ENCODE measurements at places on chromosomes 5 and 9.

GRCh38 chr9:5626727-5627634, 1.9 kb upstream of the RIC1 start:
- DNase-seq = no peak

DNA sequence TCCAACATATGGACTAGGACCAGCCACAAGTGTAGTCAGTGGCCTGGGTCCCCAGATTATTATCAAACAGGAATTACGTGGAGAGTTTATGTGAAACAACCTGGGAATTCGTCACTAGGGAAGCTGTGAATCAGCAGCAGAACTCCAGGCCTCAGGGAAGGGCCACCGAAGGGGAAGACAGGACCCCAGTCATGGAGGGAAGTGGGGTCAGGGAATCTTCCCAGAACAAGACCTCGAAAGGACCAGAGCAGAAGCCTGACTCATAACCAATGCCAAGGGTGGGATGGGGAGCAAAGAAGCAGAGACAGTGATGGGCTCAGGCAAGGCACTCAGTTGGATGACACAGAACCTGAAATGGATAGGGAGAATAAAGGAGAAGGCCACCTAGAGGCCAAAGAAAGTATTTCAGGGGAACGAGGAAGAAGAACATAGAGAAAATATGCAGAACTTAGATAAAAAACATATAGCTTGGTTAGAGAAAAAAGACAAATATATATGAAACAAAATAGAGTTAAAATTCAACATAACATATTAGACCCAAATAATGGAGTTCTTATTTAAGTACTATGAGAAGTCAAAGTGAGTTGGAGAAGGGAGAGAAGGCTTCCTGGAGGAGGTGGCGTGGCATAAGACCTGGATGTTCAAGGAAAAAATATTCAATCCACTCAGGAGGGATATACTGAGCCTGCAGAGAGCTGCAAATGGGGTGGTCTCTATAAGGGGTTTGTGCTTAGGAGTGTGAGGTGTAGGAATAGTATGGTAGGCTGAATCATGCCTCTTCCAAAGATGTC, 66.7 kb upstream of the CAST start:
- no peak for DNase-seq

DNA sequence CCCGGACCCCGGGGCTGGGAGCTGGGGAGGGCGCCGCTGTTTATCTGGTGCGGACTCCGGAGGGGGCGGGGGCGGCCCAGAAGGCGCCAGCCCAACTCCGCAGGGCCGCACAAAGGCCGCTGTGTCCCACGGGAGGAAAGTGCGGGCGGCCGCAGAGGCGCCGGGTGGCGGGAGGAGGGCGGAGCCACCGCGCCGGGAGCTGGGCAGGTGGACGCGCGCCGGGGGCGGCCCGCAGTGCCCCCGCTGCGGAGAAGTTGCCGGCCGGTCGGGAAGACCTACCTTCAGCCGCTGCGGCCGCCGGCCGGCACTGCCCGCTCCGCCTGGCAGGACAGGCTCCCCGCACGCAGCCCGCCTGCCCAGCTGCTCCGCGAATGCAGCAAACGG, 43.6 kb downstream of the NACC2 start:
- DNase-seq = no peak

DNA sequence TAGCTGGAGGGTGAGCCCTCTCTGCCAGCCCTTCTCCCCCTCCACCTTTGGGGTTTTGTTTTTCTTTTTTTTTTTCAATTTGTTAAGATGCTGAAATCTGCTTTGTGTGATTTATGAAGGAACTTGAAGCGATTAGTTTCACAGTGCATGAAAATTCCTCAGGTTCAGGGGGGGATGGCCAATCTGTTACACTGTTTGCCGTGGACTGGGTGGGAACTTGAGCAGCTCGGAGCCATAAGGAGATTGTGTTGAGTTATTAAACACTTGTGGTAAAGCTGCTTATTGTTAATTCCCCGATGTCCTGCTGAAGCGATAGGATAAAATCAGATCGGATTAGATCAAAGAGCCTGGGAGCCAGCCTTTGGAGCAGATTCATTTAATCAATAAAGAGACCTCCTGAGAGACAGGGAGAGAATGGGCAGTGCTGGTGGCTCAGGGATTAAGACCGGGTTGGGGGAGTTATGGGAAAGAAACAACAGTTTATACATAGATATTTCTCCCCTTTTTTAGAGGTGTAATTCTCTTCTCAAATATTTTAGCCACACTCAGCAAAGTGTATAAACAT, 105.8 kb upstream of the SPATA31D4 start:
- no peak for DNase-seq

DNA sequence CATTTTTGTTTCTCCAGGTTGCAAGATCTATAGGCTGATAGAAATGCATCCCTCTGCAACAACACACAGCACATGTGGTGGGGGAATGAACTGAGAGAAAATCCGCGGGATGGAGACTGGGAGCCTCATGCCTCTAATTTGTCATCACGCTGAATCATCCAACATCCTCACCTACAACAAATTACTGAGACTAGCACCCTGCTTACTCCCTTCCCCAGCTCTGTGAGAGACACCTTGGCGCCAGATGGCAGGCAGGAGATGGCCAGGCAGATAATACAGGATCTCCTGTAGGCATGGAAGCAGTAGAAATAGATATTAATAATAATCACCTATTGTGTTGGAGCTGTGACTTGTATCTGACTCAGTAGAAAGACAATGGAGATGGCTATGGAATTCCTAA, 276.9 kb downstream of the SEMA5A start:
- DNase-seq = no peak

Data from stimulated activated CD8-positive, alpha-beta memory T cell treated with anti-CD3 and anti-CD28 coated beads, Interleukin-7, amount 100 ng/mL, for 48 hours (primary cell).